ENCODE measurements at places on chromosomes 1 and 21.

- DNase-seq, result no peak
Observed at GRCh38 chr1:106207185-106207584, 849.3 kb upstream of the PRMT6 start.

- no peak for DNase-seq
Observed at GRCh38 chr1:110152133-110152785, 2.0 kb downstream of the SLC6A17 start.

GRCh38 chr21:15688016-15688415 lies 41.8 kb upstream of the USP25 start:
- no peak for DNase-seq

DNA sequence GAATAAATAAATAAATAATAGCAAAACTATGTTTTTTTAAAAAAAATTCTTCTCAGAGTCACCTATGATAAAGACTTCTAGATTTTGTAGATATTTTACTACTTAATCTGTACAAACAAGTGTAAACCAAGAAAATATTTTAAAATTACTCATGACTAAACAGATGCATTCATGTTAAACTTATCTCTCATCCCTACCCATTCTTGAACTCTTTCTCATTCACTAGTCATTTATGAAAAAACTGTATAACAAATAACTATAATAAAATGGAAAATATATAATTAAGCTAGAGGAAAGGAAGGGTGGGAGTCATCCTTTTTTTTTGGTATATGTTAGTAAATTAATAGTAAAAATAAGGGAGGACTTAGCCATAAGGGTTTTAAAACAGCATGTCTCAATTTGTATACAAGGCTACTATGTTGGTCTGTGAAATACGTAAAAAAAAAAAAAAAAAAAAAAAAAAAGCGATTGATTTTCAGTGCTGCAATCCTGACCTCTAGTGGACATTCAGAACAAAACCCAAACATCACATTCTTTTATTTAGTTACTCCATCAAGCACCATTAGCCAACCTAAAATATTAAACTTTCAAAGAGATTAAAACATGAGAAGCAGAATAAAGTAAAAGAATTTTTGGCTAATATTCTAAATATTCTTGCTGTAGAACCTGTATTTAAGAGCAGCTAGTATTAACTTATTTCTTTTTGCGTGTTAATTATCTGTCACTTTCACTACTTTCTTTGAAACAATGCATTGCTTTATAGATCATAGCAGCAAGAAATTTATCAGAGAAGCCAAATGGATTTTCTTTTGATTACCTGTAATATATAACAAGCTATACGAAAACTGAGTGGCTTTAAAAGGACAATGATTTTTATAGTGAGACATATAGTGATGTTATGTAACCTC lies 255.8 kb upstream of the CACYBP start:
- peak; percentile 32 for DNase-seq

DNA sequence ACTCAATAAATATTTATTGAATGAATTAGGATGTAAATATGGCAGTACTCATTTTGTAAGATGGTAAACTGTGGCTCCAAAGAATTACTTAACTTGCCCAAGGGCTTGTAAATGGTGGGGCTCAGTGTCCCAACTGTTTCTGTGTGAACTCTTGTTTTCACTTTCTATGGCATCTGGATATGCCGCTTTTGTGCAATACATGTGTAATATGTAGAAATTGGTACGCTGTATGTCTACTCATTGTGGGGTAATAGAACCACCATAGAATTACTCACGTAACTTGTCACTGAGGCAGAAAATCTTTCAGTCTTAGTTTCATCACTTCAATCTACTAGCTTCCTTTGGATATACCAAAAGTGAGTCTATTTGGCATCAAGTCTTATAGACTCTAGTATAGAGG lies 977 bp downstream of the PRPF3 start:
- DNase-seq, result no peak

DNA sequence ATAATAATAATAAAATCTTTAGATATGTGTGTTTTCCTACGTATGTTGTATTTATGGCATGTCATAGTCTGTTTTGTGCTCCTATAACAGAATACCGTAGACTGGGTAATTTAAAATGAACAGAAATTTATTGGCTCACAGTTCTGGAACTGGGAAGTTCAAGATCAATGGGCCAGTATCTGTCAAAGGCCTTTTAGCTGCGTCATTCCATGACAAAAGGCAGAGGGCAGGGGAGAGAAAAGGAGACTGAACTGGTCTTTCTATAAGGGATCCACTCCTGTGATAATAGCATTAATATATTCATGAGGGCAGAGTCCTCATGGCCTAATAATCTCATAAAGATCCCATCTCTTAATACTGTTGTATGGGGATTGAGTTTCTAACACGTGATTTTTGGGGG lies 7.1 kb upstream of the SFT2D2 start:
- no peak for DNase-seq

DNA sequence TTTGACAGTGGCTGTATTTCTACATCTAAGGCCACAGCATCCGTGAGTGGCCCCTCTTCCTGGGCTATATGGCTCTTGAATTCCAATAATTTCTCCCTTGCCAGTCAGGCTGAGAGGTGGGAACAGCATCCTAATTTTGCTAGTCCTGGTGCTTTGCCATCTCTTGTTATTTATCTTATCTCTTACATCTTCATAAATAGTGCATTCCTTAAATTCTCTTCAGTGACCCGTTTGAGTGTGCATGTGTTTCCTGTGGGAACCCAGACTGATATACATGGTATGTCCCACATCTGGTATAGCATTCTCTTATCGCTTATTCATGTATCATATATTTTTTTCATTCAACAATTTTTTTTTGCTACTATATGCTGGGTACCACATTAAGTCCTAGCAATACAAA lies 9.9 kb downstream of the S100A11 start:
- no peak for DNase-seq

GRCh38 chr1:216596281-216596862 lies 126.9 kb downstream of the ESRRG start:
- DNase-seq, result no peak

DNA sequence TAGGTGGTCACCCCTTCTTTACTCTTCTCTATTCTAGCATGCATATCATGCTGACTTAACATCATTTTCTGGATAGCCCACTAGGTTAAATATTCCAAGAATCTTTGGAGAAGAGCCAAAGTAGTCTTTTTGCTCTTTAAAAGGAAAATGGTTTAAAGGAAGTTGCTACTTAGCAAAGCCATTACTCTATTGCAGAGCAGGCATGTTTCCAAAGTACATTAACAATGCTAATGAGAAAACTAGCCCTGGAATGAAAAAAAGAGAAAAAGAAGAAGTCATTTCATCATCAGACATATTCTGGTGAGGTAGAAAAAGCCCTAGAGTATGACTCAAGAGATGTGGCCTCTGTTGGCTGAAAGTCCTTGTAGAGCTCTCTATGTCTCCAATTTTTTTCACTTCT lies 74.0 kb downstream of the NUF2 start:
- no peak for DNase-seq

GRCh38 chr1:225866061-225866837 lies 15.9 kb downstream of the TMEM63A start:
- no peak for DNase-seq

DNA sequence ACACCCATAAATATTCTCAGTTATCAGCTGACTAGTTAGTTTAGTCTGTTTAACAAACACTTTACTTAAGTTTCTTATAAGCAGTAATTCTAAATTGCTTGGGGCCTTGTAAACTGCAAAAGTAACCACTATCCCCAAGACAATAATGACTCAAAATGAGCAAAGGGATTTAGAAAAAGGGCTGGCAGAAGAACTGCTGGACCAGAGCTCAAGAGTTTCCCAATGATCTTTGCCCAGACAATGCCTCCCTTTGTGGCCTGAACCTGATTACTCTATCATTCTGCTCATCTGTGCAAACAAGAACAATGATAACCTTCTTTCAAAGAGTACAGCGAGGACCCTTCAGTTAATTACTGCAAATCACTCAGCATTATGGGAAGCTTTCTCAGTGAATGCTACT lies 123.5 kb downstream of the TIAM1 start:
- no peak for DNase-seq

GRCh38 chr1:17923666-17924065 lies 168.5 kb downstream of the ACTL8 start:
- DNase-seq, result no peak

DNA sequence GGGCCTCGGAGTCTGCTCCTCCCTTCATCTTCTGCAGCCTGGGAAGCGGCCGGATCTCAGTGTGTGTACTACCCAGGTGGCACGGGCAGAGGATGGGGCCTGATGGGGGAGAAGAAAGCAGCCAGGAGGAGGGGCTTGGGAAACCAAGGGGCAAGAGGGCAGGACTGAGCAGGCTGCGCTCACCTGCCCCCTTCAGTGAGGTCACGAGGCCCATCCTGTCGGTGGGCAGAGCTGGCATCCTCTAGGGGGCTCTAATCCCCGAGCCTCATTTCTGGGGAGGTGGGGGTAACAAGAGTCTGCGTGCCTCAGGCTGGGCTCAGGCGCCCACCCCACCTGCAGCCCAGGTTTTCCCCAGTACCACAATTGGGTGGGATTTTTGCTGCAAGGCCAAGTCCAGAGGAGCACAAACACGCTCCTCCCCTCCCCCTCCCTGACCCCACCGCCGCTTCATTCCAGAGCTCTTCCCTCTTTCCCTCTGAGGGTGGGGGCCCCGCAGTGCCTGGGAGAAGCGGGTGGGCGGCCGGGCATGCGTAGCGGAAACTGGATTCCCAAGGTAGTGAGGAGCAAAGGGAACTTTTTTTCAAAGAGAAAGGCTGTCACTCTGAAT lies 1.8 kb upstream of the WNT3A start:
- no peak for DNase-seq

- no peak for DNase-seq
Observed at GRCh38 chr21:41508415-41509144, 622 bp upstream of the TMPRSS2 start.

DNA sequence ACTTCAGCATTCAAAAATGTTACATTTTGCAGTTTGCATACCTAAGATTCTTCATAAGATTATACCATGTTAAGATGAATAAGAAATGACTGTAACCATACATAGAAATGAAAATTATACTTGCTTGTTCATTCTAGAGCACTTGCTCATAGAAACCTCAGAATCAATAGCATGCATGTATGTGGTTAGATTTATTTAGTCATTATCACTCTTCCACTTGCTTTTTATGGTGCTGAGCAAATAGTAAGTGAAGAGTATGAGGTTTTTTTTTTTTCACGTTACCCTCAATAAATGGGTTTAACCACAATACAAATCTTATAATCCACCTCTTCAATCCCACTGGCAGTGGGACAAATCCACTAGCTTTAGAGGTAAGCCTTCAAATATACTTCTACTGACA lies 84.7 kb downstream of the LRRC53 start:
- no peak for DNase-seq

GRCh38 chr1:25619101-25619890 lies 2.7 kb downstream of the MAN1C1 start:
- peak; percentile 36 for DNase-seq
